ENCODE measurements at places on chromosomes 2 and 18. TPM values are rescaled to one million over a fixed set of nuclear protein-coding genes. Genes with fewer than 3 reads are reported as not detected.

Gene PROM2
- total RNA-seq: 2.2 TPM

GRCh38 chr2:110838657-110839384, 106.4 kb downstream of the ACOXL start:
- DNase-seq: no peak
- no peaks in the 10 kb centered on the region for H3K27me3 ChIP-seq
- no peaks in the 10 kb centered on the region for H3K36me3 ChIP-seq
- H3K4me1 ChIP-seq: no peaks in the 10 kb centered on the region
- no peak overlapping the region for H3K27ac ChIP-seq
- no peak overlapping the region for H3K4me3 ChIP-seq

DNA sequence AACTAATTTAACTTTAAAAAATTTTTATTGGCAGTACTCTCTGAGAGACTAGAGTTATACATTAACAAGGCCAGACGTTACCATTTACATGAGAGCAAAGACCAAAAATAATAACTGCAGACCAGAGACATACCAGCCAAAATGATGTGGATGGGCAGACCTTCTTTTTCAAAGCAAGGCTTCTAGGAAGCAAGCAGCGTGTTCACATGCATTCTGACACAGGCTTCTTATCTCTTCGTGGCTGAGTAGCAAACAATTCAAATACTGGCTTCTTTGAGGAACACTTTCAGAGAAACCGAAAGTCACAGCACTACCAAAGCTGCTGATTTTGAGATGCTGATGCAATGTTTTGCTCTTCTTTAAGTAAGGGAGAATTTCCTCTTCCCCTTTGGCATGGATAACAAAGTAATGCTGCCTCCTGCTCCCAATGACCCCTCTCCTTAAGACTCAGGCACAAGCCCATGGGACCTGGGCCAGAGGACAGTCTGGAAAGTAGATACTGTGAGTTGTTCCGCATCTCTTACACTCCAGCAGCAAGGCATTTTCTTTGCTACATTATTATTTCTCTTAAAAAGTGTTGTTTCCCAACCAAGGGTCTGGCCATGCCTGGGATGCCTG, 181.9 kb downstream of the MREG start:
- no peak overlapping the region for H3K27ac ChIP-seq
- DNase-seq: peak; percentile 9
- H3K4me1 ChIP-seq: peaks cover 9% of the 10 kb centered on the region
- peak overlapping the region; percentile 12 for H3K4me3 ChIP-seq
- H3K36me3 ChIP-seq: no peaks in the 10 kb centered on the region

DNA sequence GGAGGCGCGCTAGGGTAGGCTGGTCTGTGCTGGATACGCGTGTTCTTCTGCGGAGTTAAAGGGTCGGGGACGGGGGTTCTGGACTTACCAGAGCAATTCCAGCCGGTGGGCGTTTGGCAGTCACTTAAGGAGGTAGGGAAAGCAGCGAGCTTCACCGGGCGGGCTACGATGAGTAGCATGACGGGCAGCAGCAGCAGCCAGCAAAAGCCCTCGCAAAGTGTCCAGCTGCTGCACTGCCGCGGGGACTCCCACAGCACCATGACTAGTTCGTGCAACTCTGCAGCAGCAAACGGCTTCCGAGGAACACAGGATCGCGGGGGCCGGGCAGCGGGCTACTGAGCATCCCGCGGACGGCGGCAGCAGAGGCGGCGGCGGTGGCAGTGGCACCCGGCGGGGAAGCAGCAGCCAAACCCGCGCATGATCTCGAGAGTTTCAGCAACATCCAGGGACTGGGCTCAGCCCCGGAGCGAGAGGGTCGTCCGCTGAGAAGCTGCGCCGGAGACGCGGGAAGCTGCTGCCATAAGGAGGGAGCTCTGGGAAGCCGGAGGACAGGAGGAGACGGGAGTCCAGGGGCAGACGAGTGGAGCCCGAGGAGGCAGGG, 368 bp downstream of the TMEFF2 start:
- peaks cover 40% of the 10 kb centered on the region for H3K4me1 ChIP-seq
- no peak overlapping the region for H3K27ac ChIP-seq
- H3K4me3 ChIP-seq: peak overlapping the region; percentile 23
- H3K36me3 ChIP-seq: no peaks in the 10 kb centered on the region
- peaks cover 85% of the 10 kb centered on the region for H3K27me3 ChIP-seq

- no peak overlapping the region for H3K4me3 ChIP-seq
- H3K27me3 ChIP-seq: no peaks in the 10 kb centered on the region
- H3K36me3 ChIP-seq: no peaks in the 10 kb centered on the region
- no peak for DNase-seq
- no peaks in the 10 kb centered on the region for H3K4me1 ChIP-seq
Observed at GRCh38 chr2:100972452-100972851, 29.6 kb upstream of the RPL31 start.

GRCh38 chr2:13616059-13616458, 899.3 kb downstream of the TRIB2 start:
- no peaks in the 10 kb centered on the region for H3K27me3 ChIP-seq
- no peaks in the 10 kb centered on the region for H3K36me3 ChIP-seq
- no peak for DNase-seq

Gene WDR33
- total RNA-seq: 44.8 TPM
